ENCODE measurements at places on chromosomes 2 and 18.

GRCh38 chr2:48109491-48110204 lies 203.3 kb upstream of the FBXO11 start:
- DNase-seq: no peak

DNA sequence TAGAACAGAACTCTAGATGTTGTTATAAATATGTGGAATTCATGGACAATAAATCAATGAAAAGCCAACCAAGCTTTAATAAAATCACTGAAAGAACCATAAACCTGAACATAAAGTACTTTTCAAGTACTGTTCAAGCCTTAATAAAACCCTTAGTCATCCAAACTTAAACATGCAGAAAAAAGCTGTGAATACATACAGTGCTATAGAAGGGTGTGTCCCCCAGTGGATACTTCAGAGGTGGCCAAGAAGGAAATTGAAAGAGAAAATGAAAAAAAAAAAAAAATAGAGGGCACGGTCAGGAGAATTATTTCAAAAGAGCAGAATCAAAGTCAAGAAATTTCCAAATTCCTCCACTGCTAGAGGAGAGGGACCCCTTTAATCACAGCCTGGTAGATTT lies 141.1 kb downstream of the SP100 start:
- DNase-seq: no peak

- no peak for DNase-seq
Measured at GRCh38 chr2:220664272-220665107, 907.6 kb downstream of the EPHA4 start.

DNA sequence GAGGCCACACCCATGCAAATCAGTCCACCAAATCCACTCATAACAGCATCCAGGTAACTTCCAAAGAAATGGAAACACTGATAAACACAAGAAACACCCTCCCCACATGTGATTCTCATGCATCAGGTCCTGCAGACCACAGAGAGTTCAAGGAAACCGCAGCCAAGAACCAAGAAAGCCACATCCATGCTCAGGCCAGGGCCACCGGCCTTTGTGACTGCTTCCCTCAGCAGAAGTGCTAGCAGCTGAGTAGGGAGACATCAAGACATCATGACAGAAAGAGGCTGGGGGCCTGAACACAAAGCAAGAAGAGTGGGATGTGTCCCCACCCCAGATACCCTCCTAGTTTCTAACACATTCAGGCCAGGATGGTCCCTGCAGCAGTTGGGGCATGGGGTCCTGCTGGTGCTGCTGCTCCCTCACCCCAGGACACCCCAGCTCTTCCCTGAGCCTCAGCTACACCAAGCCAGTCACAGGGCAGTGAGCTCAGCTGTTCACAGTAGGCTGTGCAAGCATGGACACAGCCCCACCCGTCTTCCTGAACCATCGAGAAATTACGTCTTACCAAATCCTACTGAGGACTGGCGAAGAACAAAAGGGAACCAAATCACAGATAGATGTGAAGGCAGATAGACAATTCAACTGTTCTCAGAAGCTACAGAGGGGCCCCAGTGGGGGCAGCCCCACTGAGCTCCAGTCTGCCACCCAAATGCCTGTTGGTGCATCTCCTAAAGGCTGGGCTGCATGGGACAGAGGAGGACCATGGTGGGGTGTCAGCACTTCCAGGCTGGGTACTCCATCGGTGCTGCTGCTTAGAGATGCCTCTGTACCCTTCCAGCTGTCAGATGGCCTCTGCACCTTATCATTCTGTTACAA lies 60.9 kb downstream of the HDAC4 start:
- DNase-seq: no peak

- DNase-seq: no peak
Measured at GRCh38 chr2:119255760-119256581, 32.3 kb downstream of the STEAP3 start.

DNA sequence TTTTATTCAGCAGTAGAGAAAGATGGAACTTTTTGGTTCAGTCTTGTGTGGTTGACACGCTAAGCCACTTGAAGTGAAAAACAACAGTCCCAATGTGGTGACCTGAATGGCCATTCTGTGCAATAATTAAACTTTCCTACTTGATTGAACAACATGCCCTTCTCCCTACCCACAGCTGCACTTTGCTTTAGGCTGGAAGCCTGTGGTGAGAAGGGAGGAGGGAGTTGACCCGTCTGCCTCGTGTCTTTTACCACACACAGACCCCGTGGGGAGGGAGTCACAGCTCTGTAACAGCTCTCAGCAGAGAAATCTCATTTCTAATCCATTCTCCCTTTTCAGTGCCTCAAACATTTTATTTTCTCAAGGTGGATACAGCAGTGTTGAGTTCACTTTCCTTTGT lies 138.2 kb upstream of the PKDCC start:
- no peak for DNase-seq

DNA sequence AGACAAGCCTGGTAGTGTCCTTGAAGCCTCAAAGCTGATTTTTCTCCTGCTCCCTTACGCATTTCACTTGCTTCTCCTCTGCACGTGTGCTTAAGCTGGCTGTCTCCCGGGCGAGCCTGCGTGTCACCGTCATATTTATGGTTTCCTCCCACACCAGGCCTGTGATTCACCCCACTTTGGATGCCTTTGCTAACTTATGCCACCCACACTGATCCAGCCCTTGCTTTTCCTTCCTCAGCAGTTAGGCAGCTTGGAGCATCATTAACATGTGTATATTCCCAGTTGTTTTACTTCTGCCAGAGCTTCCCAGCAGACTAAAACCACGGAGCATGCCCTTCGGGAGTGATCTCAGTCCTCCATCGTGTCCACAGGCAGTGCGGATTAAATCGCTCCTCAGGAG lies 2.2 kb downstream of the ST3GAL5 start:
- DNase-seq: peak; percentile 29

GRCh38 chr2:241114836-241115235 lies 12.7 kb upstream of the MTERF4 start:
- no peak for DNase-seq

DNA sequence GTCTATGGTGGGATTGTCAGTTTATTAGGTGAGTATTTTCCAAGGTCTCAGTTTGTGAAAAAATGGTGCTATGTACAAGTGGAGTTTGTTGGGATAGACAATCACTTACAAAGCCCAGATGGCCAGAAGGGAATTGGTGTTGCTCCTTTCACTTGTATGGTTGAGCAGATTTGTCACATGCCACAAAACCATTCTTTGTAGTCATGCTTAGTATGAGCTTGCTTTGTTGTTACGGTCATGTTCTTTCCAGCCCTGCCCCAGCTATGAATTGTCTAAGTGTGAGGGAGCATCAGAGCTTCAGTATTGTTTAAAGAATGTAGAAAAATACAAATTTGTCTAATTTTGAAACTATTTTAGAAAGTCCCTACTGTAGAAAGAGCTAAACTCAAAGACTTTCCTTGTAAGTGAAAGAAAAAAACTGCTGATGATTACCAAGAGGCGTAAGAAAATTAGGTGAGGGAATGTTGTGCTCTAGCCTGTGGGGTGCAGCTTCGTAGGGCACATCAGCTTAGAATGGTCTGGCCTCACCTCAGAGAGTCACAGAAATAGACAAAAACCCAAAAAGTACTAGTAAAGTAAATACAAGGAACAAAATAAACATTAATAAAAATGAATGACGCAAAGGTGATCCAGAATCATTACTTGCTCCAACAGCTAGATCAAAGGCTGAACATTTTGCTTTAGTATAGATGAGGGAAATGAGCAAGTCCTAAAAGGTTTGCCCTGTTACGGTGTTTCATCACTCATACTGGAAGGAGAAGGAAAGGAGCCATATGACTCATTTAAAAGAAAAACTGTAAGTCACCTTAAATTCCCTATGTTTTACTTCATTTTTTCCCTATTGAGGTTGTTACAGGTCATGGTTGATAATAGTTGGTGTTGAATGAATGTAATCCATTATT lies 9.2 kb downstream of the TGIF1 start:
- no peak for DNase-seq

- DNase-seq: no peak
Measured at GRCh38 chr2:206561962-206562361, 80.3 kb upstream of the FAM237A start.

GRCh38 chr2:182103526-182103925 lies 117.9 kb downstream of the PPP1R1C start:
- DNase-seq: no peak

- no peak for DNase-seq
Measured at GRCh38 chr2:85114586-85115330, 18.4 kb upstream of the TCF7L1 start.

- DNase-seq: no peak
Measured at GRCh38 chr2:102401456-102401855, 21.5 kb upstream of the IL18RAP start.

DNA sequence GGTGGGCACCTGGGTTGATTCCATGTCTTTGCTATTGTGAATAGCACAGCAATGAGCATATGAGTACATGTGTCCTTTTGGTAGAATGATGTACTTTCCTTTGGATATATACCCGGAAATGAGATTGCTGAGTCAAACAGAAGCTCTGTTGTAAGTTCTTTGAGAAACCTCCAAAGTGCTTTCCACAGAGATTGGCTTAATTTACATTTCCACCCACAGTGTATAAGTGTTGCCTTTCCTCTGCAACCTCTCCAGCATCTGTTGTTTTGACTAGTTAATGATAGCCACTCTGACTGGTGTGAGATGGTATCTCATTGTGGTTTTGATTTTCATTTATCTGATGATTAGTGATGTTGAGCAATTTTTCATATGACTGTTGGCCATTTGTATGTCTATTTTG lies 194.8 kb downstream of the ZNF804A start:
- DNase-seq: no peak

- no peak for DNase-seq
Measured at GRCh38 chr18:22335731-22336198, 82.0 kb downstream of the CTAGE1 start.

DNA sequence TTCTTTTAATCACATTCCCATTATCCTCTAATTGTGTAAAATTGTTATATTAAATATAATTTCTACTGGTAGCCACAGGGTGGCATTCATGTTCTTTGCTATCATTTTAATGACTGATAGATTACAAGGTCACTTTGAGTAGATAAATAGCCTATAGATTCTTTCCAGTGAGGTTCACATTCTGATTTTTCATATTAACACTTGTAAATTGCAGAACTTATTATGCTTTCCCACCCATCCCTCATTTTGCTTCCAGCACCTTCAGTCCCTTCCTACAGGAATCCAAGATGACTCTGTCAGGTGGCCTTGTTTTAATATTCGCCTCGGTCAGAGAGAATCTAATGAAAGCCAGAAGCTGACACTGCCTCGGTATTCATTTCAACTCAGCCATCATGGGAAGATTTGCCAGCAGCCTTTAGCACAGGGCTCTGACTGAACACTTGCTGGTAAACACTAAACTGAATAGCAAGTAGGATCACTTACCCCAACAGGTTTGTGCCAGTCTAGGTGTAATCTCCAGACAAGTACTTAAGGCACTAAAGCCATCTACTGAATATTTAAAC lies 101.2 kb upstream of the FSHR start:
- DNase-seq: no peak

- no peak for DNase-seq
Measured at GRCh38 chr2:69779258-69780001, 37.5 kb downstream of the ANXA4 start.

- DNase-seq: no peak
Measured at GRCh38 chr2:39033980-39034379, 86.9 kb downstream of the SOS1 start.

- DNase-seq: no peak
Measured at GRCh38 chr2:79453918-79454317, 58.9 kb upstream of the CTNNA2 start.

DNA sequence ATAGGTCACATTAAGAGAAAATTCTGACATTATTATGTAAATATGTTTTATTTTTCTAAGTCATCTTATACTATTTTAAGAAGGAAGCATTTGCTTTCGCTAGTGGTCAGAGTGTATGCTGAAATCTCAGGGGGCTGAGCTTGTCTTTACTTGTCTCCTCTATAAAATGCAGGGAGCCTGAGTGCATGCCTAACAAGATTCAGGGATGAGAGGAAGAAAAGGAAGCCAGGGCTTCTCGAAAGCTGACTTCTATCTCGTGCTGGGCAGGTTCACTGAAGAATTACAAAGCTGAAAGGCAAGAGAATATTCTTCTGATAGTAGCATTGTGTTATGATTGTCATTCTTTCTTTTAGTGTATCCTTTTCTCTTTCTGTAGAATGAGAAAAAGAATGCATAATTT lies 467.4 kb downstream of the SOX11 start:
- DNase-seq: no peak

- DNase-seq: no peak
Measured at GRCh38 chr2:98727369-98728087, 3.4 kb downstream of the MGAT4A start.

- no peak for DNase-seq
Measured at GRCh38 chr2:241940329-241940728, 70.8 kb downstream of the RTP5 start.

DNA sequence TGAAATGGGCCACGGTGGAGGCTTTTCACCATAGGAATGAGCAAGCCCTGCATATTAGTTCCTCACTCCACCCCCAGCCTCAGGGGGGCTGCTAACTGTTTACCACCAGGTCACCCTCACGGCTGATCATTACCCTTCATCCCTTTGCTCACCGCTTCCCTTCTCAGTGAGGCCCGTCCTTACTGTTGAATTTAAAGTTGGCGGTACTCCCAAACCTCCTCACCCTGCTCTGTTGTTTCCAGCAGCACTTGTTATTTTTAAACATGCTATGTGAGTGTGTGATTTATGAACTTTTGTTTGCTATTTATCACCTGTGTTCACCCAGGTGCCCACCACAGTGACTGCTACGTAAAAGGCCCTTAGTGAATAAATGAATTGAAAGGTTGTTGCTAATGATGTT lies 243.6 kb downstream of the ZNF407 start:
- DNase-seq: no peak

- DNase-seq: no peak
Measured at GRCh38 chr18:73261923-73262322, 394.1 kb upstream of the NETO1 start.

- no peak for DNase-seq
Measured at GRCh38 chr2:26560892-26561291, 80.3 kb downstream of the CIB4 start.

DNA sequence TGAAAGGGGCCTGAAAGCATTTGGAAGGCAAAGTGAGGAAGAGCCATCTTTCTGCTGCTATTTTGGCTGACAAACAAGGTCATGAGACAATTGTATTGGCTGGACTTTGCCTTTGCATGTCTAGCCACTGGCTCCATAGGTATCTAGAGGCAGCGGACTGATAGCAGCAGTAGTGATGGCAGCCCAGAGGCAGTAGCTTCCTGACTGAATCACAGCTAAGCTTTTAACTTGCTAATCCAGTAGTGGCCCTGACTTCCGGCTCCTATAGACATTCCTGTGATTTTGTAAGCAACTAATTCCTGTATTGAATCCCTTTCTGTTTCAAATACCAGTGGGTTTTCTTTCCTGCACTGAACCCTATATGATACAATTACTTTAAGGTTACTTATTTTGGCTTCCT lies 69.8 kb upstream of the PDE1A start:
- no peak for DNase-seq

- DNase-seq: no peak
Measured at GRCh38 chr18:37122877-37123276, 293.9 kb downstream of the KIAA1328 start.

DNA sequence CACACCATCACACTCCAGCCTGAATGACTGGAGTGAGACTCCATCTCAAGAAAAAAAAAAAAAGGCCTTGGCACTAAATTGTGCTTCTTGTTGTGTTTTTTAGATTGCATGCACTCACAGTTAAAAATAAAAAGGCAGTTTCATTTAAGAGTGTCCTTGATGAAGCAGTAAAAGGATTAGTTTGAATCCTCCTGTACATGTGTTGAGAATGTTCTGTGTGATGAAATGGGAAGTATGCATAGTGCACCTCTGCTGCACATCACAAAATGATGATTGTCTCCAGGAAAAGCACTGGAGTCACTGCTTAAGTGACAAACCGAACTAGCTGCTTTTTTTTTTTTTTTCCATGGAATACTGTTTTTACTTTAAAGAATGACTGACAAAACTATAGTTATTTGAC lies 23.1 kb downstream of the DYSF start:
- no peak for DNase-seq
